ENCODE measurements at places on chromosomes 1 and 21.

DNA sequence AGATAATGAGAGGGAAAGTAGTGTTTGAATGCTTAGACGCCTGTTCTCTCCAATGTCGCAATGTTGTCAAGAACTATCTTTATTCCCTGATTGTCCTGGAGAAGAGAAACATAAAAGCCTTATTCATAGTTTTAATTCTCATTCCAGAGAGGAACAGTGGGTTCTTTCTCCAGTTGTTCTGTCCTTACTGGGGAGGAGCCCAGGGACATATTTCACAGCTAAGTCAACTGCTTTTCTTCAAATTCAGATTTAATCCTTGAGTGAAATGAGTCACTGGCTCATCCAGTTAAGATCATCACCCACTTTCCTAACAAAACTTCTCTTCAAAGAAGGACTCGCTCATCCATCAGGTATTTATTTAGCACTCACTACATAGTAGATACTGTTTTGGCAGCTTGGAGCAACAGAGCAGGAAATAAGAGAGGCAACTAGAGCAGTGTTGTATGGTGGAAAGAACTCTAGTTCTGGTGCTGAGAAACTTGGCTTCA, 365.7 kb upstream of the USP24 start:
- DNase-seq, result no peak

DNA sequence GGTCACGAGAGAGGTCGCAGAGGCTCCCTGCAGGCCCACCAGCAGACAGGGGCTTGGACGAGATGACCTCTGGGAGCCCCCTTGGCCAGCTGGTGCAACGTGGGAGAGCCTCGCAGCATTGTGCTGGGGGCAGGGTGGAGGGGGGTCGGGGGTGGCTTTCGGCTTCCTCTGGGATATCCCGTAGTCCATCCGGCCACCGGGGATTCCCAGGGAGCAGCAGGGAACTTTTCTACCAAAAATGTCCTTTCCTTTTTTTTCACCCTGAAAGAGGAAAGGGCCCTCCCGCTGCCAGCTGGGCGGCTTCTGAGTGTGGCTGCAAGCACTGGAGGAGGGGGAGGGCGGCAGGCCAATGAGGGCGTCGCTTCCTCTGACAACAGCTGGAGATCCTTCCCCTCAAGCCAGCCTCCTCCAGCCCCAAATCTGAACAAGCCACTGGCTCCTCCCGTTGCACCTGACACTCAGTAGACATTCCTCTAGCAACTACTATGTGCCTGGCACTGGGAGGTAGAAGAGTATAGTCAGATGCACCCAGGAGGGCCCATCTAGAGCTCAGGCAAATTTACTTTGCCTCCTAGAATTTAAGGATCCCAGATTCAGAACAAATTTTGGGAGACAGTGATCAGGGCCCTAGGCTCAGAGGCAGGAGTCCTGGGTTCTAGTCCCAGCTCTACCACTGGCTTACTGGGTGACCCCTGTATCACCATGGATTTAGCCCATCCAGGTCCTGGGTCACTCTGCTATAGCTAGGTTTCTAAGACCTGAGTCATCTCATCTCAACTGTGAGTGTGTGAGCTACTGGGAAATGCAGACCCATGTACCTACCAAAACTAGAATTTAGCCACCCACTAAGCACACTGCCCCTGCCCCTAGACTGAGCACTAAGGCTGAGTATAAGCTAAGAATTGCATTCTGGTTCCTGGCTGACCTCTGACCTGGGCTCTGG, 2.7 kb downstream of the MOB3C start:
- no peak for DNase-seq

GRCh38 chr1:229383961-229384360, 41.1 kb upstream of the CCSAP start:
- no peak for DNase-seq

GRCh38 chr1:48678710-48679505, 97.8 kb downstream of the BEND5 start:
- DNase-seq, result no peak

GRCh38 chr21:34771512-34772028, 102.8 kb downstream of the CLIC6 start:
- DNase-seq, result no peak
